ENCODE measurements at places on chromosomes 2 and 18.

GRCh38 chr18:59606193-59607077 is 90.8 kb downstream of the CCBE1 start:
- DNase-seq: no peak

DNA sequence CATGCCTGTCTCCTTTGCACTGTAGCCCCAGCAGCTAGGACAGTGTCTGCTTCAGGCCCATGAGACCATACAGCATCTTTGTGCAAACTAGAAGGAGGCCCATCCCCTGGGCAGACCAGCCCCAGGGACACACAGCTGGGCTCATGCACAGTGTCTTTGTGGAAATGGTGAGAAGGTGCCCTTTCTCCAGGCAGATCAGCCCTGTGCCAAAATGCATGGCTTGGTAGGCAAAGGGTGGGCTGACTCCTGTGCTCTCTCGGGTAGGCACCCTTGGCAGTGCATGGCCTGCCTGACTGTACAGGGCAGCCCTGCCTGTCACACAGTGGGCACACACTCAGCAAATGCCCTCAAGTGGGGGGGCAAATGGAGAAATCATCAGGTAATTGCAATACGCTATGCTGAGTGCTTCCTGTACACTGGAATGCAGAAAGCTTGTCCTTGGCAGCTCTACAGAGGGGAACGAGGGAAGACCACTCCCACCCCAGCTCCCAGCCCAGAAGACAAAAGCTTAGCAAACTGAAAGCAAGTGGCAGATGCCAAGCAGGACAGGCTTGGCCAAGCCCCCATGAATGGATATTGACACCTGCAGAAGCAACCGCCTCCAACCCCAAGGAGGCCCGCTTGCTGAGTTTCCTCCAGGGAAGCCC is 21.6 kb downstream of the TNS1 start:
- DNase-seq: no peak

GRCh38 chr2:164430166-164430783 is 191.0 kb downstream of the GRB14 start:
- no peak for DNase-seq

DNA sequence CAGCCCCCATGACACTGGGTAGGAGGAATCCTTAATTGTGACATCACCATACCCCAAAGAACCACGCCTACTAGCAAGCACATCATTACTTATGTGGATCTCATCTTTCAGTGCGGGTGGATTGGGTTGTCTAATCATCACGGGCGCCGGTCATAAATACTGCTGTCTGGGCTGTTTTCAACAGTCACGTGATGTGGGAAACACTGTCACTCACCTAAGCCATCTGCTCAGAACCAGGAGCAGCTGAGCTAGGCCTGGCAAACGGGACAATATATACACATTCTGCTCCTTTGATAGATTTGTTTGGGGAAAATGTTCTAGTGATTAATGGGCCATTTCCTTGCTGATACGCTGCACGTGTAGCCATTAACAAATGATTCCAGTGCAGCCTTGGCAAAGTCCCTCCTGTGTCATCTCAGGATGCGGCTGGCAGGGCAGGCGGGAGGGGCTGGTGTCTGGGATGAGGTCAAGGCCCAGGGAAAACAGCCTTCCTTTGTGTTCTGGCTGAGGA is 145.9 kb upstream of the COPS8 start:
- no peak for DNase-seq

DNA sequence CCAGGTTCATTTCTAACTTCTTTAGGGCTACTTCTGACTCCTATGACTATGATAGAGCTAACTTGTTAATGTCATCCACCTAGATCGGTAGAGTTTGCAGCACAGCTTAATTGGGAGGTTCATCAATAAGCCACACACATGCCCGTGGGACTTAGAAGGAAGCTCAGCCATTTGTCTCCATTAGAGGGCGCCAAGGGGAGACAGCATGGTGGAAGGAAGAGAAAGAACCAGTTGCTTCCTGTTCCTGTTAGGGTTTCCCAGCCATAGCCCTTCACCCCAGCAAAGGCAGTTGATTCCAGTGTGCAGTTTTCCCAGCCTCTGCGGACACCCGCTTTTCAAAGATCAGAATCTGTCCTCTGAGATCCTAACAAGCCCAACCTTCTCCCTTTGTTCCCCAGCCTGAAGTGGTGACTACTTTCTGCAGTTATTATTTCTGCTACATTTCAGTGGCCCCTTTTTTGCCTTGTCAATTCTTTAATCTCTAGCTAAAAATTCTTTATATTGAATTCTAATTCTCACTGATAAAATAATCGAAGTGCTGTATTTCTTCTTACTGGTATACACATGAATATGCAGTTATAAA is 30.3 kb downstream of the MAIP1 start:
- peak; percentile 28 for DNase-seq
